ENCODE measurements at places on chromosomes 5 and 9.

- DNase-seq = no peak
These were observed 170.8 kb upstream of the FBN2 start for GRCh38 chr5:128708841-128709240.

- no peak for DNase-seq
These were observed 94.3 kb upstream of the MAMDC2 start for GRCh38 chr9:69949396-69949795.

DNA sequence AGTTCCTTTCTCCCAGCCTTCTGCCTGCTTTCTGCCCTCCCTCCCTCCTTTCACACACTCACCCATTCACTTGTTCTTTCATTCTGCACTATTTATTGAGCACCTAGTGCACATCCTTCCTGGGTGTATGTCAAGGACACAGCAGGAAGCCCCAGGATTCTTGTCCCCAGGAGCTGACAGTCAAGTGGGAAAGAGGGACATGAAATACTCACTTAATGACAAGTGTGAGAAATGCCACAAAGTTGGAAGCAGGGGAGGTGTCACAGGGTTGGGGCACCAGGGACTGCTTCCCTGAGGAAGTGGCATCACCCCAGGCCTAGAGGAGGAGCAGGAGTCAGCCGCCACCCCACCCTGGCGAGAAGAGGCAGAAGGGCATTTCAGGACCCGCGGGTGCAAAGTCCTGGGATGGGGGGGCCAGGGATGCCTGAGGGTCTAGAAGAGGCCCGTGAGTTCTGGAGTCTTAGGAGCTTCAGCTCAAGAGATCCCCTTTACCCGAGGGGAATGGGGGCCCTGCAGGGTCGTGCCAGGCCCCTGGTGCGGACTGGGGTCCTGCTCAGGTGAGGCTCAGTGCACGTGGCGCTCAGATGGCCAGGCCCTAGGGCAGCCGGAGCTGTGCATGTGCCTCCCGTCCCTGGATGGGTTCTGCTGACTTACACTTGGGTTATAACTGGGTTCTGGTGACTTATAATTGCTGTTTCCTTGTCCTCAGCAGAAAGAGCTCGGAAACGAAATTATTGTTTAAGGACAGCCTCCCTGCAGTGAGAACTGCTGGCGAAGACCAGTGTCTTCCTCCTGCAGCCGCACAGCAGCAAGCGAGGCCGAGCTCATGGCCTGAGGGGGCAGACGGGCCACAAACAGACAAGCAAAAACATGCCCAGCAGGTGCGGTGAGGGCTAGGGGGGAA, 16.9 kb upstream of the LAMC3 start:
- no peak for DNase-seq

DNA sequence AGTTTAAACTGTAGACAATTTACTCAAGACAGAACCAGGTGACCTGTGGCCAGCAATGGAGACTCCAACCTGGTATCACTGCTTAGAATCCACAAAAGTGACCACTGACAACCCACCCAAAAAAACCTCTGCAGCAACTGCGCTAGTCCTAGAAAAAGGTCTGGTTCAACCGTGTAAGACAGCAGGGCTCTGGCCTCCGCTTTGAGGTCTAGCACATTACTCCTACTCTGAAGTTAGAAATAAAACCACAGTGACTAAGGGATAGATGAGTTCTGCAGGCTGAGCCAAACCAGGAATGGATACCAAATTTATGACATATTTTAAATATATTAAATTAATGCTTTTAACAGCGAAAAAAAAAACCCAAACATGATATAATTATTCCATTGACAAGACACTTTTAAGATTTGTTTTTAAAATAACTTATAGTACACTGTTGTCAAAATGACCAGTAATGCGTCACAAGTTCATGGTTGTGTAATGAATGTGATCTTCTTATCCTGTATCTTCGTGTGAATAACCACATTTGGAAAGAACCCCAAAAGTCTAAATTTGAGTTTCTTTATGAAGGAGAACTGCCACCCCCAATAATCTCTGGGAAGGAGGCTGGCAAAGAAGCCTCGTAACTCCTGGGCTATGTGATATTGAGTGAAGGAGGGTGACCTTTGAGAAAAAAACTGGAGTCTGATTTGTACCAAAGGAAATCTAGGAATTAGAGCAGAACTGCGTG, 101.9 kb upstream of the SLC44A1 start:
- DNase-seq = no peak

DNA sequence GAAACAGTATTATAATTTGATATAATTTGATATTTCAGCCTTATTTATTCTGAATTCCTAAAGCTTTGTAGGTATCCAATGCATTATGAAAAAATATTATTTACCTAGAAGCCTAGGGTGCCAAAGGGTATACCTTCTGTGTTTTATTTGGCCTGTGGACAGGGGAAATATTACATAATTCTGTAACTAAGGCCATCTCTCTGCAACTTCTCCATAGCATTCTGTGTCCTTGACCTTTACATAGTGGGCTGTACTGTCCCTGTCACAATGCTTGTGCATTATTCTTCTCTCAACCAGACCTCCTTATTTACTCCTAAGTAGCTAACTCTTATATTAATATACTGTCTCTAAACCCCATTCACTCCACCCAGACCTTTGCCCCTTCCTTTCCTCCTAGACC, 57.0 kb upstream of the RANBP6 start:
- no peak for DNase-seq

DNA sequence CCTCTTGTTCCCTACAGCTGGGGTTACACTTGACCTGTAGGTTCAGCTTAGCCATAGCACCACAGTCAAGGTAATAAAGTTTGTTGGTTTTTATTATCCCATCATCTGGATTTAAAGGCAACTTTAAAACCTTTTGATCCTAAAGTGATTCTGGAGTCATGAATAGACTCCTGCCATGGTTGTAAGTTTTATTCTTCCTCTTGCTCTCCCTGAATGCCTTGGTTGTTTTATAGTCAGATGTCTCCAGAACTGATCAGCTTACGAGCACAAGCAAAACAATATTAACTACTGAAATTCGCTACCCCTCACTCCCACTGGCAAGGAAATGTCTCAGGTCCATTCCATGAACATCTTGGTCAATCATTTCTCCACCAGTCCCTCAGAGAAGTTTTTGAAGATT, 1328.6 kb downstream of the PTPRD start:
- no peak for DNase-seq

GRCh38 chr9:122978601-122979000, 37.8 kb downstream of the RABGAP1 start:
- DNase-seq = no peak

GRCh38 chr9:88892724-88893123, 98.5 kb upstream of the S1PR3 start:
- no peak for DNase-seq

GRCh38 chr5:16666883-16667398, 50.1 kb upstream of the RETREG1 start:
- DNase-seq = no peak

DNA sequence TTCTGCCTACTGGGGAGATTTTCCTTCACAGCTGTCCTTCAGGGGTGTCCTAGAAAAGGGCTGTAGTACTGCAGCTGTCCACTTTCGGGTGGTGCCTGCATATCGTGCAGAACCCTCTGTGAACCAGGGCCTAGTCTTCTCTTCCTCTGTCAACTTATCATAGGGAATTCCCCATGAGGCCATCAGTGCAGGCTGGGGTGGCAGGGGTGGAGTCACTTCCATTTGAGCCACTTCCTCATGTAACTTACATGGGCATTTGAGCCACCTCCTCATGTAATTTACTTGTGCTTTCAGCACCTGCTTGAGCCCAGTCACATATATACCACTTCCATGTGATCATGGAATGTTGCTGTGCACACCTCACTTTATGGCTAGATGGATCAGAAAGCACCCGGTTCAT, 742.0 kb upstream of the RGMB start:
- no peak for DNase-seq

Measured in stimulated activated CD4-positive, alpha-beta T cell treated with anti-CD3 and anti-CD28 coated beads, Interleukin-1b, Interleukin-23, amount 100 ng/mL, for 1 hour (primary cell).